Islet precursor cell (in vitro differentiated cells): ENCODE measurements at places on chromosomes 2 and 18.

GRCh38 chr2:174580951-174581350, 16.7 kb downstream of the WIPF1 start:
- DNase-seq: no peak

DNA sequence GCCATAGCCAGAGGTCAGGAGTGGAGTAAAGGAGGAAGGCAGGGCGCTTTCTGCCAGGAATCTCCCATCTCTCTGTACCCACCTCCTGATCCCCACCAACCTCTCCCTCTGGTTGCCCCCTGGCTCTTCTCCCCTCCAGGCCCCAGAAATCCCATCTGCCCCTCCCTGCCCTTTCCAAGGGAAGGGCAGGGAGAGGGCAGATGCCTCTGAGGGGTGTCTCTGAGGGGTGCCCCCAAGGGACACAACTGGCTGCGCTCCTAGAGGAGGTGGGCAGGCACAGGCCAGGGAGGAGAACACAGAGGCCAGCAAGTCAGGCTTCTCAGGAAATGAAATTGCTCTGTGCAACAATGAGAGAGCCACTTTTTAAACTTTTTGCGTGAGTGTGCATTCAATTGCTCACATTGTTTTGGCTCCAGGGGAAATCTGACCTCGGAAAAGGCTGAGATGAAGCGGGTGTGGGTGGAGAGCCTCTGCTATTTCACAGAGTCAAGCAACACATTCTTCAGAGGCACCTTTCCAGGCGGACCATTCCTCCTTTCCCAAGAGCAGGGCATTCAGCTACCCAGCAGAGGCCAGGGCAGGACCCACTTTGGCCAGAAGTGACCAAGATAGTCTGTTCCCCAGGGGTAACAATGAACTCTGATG, 125.5 kb downstream of the SMAD7 start:
- DNase-seq: peak; percentile 59

DNA sequence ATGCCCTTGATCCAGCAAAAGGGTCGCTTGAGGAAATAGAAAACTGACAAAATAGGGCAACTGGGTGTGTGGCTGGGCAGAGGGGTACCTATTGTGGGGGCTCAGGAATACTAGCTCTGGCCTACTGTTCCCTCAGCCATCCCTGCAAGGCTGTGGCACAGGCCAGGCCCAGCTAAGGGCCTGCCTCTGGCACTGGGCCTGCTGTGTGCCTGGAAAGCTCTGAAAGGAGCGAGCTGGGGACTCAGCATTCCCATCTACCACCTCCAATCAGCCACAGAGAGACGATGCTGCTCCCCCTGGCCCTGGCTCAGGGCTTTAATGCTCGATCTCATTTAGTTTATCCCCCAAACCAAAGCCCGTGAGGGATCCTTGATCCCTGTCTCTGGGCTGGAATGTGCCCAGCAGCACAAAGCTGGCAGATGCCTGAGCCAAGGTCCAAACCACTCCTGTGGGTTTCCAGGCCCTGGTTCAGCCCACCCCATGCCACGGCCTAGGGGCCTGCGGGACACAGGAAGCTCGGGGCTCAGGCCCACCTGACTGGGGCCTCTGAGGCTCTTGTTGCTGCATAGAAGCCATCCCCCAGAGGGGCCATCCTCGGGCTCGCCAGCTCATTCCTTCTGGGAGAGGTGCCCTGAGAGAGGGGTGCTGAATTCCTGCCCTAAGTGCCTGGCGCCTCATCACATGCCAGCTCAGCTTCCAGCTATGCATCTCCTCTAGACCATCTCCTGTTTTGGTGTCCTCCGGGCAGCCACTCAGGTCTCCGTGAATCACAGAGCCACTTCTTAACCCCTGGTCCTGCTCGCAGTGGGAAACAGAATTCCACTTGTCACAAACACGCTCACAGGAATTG, 43.0 kb upstream of the KCNF1 start:
- no peak for DNase-seq

GRCh38 chr2:217149087-217149660, 289.3 kb upstream of the TNP1 start:
- DNase-seq: no peak

- DNase-seq: peak; percentile 55
Measured at GRCh38 chr2:209864716-209865295, 93.2 kb downstream of the UNC80 start.

GRCh38 chr18:74876630-74877243, 279.1 kb downstream of the ZNF407 start:
- no peak for DNase-seq

DNA sequence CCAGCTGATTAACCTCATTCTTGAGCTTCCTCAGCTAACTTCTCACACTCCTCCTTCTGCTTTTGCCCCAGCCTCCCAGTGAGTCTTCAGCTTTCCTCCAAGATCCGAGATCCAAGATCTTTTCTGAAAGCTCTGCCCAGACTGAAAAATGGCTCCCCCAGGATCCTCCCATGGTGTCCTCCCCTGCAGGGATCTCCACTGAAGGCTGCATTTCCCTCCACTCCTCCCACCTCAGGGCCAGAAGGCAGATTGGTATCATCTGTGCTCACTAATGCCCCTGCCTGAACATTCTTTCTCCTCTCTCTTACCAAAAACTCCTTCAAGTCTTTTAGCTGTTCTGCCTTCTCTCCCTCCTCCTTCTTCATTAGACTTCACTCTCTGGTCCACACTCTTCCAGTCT, 6.1 kb upstream of the FOXI3 start:
- peak; percentile 68 for DNase-seq

DNA sequence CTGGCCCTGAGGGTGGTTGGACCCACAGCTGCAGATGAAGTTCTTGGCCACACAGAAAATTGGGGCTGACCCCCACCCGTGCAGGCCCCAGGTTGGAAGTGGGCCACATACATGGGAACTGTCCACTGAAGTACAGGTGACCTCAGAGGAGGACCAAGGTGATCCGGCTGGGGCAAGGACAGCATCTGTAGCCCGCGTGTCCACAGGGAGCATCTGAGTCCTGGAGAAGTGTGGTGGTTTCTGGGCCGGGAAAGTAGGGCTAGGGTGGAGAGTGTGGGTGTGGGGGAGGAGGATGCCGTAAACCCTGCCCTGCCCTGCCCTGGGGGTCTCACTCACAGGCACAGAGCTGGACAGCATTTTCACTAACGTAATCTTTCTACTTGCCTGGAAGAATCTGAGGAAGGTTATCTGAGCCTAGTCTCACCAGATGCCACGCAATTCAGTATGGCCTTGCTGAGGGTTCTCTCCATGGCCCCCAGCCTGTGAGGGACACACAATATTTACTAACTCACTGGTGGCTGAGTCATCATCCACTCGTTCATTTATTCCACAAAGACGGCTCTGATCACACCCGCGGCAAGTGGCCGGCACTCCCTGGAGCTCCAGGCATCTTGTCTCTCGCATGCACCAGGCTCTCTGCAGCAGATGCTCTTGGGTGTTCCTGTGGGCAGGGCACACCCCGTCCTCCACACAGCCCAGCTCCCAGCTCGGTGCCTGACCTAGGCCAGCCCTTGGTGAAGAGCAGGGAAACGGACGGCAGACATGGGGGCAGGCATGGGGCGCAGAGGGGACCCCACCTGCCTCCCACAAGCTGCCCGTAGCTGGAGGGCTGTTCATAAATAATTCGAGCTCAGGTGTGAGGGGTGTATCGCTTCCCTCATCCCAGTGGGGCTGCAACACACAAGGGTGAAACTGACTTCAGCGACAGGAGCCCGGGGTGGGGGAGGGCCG, 51.2 kb downstream of the INHBB start:
- DNase-seq: peak; percentile 51

GRCh38 chr2:138670734-138671133, 109.5 kb downstream of the NXPH2 start:
- DNase-seq: no peak

GRCh38 chr2:200380091-200380561, 73.6 kb downstream of the SPATS2L start:
- DNase-seq: no peak

DNA sequence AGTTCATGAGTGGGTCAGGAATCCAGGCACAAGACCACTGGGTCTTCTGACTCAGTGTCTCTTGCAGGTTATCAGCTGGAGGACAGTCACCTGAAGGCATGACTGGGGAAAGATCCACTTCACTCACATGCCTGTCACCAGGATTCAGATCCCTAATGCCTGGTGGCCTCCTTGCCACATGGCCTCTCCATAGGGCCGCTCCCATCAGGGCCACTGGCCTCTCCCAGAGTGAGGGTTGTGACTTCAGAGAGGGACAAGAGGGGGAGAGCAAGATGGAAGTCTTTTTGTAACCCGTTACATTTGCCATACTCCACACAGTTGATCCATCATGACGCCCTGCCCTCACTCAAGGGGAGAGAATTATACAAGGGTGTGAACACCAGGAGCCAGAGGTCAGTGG, 13.0 kb upstream of the OTOS start:
- no peak for DNase-seq

- no peak for DNase-seq
Measured at GRCh38 chr2:53075760-53076159, 691.8 kb upstream of the CHAC2 start.

DNA sequence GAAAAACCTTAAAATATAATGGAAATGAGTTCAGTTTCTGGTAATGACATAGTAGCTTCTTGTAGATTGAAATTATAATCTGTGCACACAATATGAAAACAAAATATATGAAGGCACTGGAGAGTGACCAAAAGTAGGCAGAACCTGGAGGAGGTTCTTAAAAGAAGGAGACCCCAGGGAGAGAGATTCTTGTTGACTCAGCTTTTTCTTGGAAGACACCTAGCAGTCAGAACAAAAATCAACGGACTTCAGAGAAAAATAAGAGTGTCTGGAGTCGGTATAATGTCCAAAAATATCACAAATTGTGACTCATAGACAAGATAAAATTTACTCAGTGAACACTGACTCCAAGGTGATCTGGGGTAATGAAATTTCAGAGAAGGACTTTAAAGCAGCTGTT, 286.5 kb downstream of the CCDC178 start:
- no peak for DNase-seq

DNA sequence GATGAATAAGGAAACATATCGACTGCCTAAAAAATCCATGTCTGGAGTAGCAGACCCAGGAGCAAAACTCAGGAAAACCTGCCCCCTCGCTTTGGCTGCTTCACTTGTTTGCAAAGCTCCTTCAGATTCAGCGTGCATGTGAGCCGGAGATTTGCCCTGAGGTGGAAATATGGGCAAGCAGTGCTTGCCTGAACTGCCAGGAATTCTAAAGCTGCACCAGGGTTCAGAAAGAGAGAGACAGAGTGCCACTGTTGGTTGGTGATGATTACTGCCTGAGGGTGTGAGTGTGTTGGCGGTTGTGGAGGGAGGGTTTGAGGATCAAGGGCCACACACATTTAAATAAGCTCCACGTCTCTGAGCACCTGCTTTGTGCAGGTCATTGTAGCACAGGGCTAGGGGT, 139.6 kb upstream of the RGPD4 start:
- DNase-seq: peak; percentile 52

DNA sequence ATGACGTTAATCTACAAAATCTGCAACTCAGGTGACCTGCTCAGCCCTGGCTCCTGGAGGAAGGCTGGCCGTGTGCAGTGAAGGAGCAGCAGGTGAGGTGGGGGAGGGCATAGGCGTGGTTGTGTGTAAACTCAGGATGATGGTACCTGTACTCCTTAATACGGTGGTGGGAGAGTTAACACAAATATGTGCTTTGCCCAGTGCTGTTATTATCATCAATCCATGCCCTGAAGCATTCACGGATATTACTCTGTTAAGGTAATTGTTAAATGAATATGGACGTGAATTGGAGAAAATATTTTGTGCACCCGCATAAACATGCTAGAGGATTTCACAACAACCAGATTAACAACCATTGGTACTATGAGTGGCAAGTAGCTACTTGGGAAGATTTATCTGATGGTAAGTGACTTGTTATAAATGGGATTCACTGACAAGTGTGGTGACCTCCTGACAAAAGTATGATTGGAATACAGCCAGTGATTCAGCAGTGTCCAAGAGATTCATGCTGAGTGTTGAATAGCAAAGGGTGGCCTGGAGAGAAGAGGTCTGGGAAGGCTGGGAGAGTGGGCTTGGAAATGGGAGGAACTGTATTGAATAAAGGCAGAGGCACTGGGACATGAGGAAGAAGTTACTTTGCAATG, 194.1 kb downstream of the TPGS2 start:
- peak; percentile 61 for DNase-seq

GRCh38 chr2:12202313-12203075, 456.1 kb downstream of the LPIN1 start:
- DNase-seq: peak; percentile 70

DNA sequence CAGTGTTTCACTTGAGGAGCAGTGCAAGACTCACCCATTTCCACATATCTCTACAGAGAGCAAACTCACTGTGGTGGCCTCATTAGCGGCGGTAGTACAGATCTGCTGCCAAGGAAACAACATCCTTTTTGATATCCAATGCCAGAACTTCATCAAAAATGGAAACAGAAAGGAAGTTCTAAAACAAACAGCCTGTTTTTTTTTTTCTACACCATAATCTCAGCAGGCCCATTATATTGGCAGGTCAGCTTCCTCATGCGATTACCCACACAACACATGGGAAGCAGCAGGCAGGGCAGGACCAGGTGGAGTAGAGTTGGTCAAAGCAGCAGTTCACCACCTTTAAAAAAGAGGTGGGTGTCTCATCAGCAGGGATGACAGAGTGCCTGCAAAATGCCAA, 678.9 kb upstream of the CELF4 start:
- DNase-seq: no peak

DNA sequence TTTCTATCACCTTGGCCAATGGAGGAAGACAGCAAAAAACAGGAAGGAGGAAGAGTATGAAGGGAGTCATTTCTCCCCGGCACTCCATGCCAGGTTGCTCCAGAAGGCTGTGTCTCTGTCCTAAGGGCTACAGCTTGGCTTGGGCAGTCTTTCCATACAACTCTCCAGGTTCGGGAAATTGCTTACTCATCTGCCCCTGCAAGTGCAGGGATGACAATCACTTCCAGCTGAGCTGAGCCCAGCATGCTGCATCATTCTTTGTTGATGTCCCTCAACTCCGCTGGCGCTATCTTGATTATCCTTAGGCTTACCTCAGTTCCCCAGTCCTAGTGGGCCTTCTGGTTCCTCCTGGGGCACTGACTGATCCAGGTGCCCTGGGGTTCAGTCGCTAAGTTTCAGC, 86.9 kb upstream of the COPS8 start:
- no peak for DNase-seq

- DNase-seq: no peak
Measured at GRCh38 chr18:5464251-5464650, 79.5 kb downstream of the EPB41L3 start.

DNA sequence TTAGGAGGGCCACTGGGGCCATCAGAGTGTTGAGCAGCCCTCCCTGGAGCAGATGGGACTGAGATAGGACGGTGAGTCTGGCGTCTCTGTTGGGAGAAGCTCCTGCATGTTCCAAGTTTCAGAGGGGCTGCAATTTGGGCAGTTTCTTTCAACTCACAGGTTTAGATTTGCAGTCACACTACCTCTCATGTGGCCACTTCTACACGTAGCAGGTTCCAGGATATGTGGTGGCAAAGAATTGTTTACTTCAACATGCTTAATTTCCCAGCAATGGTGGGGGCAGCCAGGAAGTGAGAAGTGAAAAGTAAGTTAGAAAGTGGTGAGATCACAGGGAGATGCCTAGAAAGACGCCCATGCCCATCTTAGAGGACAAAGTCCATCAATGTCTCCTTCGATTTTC, 9.3 kb downstream of the NCK2 start:
- peak; percentile 35 for DNase-seq

DNA sequence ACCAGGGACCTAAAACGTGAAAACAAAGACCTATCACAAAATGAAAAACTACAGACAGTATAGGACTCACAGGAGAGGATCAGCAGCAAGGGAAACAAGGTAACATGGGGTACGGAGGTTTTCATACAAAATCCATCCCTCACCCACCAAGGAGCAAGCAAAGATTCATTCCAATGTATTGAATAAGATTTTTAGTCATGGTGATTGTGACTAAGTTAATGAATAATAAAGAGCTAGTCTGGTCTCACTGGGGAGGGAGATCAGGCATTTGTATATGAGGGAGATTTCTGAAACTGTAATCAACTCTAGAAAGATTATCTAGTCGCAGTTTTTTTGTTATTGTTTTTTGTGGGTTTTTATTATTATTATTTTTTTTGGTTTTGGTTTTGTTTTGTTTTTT, 336.5 kb upstream of the MMADHC start:
- DNase-seq: no peak
